GM20000 (cell line): ENCODE measurements at places on chromosomes 4 and X.

GRCh38 chrX:135477576-135477975 is 42.9 kb upstream of the INTS6L start:
- peak; percentile 5 for DNase-seq

DNA sequence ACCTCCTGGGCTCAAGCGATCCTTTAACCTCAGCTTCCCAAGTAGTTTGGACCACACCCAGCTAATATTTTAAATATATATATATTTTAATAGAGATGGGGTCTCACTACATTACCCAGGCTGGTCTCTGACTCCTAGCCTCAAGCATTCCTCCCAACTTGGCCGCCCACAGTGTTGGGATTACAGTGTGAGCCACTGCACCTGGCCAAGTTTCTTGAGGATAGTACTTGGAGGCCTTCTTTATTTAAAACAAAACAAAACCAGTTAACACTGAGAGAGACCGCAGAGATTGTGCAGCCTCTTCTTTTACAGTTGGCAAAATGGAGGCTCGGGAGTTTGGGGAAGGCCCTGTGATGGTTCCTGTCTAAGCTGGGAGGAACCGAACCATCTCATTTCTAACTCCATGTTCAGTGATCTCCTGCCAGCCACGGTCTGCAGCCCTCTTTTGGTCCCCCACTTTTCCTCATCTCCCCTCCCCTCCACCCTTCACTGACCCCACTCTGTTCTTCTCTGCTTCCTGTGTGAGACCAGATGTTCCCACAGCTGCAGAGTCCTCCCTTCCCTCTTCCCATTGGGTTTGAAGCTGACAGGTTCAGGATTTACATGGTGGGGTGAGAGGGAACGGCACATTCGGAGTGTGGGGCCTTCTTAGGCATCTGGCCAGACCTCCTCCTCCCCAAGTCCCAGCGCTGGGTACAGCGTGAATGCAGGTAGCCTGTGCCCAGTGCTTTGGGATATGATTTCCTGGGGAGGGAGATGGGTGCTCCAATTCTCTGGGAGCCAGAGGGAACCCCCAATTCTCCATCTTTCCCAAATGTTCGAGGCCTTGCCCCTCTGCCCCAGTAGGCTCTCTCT is 1.4 kb upstream of the SORCS2 start:
- DNase-seq, result no peak

- no peak for DNase-seq
Measured at GRCh38 chrX:38807873-38808272, 6.6 kb downstream of the MID1IP1 start.

GRCh38 chr4:38759790-38760122 is 23.0 kb downstream of the TLR10 start:
- no peak for DNase-seq
